ENCODE measurements at places on chromosomes 12 and 14.
A peak's percentile ranks its signal among the peaks of the same experiment; 100 is the strongest.

GRCh38 chr14:98118749-98119148 lies 1153.2 kb downstream of the BCL11B start:
- no peak for DNase-seq

DNA sequence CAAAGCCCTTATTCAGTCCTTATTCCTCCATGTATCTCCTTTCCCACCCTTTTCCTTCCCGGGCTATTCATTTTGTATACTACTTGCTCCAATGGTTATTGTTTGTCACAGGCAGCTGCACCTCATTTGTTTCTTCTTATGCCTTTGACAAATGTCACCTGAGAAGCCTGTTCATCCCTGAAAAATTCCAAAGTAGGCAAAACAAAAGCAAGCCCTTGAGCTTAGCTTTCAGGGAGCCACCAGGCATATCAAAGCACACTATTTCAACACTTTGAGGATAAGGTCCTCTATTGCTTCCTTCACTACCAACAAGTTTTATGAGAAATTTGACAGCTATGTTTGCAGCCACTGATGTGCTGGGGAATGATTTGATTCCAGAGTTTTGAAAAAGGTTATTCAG lies 738.7 kb upstream of the LMO3 start:
- DNase-seq: no peak

DNA sequence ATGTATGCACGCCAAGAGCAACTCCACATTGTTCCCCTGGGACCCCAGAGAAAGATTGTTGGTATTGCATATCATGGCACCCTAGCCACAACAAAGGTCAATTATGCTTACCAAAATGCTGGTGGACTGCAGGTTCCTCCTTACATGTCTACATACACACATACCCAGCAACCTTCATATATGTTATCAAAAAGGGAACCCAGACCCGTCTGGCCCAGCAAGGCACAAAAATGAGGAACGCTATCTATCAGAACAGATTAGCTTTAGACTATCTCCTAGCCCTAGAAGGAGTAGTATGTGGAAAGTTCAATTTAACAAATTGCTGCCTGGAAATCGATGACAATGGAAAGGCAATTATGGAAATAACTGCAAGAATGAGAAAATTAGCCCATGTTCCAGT lies 61.5 kb downstream of the DHRS2 start:
- no peak for DNase-seq

DNA sequence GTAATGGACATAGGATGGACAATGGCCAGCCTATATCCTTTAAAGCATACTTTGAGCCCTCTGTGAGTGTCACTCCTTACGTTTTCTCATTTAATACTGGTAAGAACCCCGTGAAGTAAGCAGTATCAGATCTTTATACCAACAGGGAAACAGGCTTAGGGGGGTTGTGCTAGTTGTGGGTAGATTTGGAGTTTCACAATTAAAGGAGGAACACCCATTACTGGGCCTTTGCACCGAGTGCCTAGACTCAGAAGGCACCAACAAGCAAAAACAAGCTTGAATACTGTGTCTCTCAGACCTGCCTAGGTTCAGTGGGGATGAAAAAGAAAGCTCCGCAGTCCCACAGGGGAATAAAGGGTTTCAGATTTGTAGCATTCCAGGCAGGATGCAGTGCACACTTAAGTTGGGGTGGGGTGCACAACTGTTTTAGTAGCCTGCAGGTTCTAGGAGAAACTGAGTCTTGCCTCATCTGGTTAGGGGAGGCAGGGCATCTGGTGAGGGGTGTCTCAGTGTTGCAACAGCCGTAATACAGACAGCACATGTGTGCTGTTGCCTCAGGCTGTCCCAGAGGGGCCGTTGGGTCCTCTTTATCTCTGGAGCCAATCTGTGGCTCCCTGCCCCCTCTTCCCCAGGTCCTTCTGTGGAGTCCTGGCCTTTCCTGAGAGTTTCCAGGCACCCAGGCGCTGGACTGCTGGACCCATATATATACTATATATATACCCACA lies 51.2 kb downstream of the IRAK3 start:
- DNase-seq: no peak

DNA sequence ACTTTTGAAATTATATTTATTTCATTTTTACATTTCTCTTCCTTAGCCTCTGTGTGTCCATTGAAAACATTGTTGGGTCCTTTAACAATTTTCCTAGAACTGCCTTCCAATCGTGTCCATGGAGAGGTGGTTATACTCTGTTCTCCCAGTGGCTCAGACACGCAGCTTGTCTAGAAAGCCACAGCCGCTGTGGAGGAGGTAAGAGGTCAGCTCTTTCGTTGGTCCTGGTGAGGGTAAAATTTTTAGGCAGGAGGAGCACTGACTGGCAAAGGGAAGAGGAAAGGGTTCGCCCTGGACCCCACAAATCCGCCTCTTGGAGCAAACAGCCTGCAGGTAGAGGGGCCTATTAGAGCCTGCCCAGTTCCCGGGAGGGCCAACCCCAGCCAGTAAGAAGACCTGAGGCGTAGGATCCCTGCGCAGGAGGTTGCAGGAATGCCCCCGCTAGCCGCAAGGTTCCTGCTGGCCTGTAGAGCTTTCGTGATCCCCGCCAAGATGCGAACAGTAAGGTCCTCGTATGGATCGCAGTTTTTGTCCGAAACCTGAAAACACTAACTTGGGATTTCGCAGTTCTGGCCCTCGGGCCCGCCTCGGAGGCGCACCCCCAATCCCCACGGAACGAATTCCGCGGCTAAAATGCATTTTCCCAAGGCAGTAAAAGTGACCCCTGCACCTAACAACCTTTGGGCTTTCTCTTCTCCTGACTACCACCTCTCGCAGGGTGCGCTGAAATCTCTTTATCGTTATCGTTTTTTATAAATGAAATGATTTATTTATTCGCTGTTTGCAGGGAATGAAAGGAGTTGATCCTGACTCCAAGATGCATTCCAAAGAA lies 7.5 kb upstream of the PAX9 start:
- DNase-seq: no peak

DNA sequence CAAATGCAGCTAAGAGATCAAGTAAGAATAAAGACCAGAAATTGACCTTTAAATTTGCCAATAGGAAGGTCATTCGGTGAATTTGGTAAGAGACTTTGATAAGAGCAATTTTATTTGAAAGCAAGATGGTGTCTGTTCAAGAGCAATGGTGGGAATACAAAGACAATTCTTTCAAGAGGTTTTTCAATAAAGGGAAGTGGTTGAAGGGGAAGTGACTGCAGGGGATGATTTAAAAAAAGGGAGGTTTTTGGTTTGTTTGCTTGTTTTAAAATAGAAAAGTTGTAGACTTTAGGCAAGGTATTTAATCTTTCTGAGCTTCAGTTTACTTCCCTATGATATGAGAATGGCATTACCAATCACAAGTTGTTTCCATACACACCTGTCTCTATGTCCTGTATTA lies 4.3 kb upstream of the APPL2 start:
- no peak for DNase-seq

- DNase-seq: peak; percentile 69
Measured at GRCh38 chr12:32139064-32139421, 32.4 kb downstream of the BICD1 start.

- peak; percentile 85 for DNase-seq
Measured at GRCh38 chr12:168763-169525, 45.0 kb downstream of the SLC6A12 start.

DNA sequence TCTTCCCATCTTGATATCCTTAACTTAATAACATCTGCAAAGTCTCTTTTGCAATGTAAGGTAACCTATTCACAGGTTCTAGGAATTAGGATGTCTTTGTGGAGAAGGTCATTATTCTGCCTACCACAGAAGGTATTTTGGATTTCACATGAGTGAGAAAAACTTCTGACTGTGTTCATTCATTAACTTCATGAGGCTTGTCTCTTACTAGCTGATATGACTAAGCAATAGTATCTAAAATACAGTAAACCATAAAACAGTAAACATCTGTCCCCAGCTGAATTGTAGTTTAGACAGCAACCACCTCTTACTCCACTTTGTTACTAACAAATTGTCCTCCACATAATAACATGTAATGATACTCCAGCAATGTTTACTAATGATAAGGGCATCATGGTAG lies 198.1 kb downstream of the SEC23A start:
- DNase-seq: no peak

DNA sequence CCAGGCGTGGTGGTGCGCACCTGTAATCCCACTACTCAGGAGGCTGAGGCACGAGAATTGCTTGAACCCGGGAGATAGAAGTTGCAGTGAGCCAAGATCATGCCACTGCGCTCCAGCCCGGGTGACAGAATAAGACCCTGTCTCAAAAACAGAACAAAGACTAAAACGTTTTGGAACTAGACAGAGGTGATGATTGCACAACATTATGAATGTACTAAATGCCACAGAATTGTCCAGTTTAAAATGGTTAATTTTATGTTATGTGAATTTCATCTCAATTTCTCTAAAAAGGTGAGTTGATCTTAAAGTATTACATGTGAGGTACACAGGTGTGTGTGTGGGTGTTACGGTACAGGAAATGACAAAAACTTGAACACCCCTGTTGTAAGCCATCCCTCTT lies 16.5 kb downstream of the P2RX4 start:
- no peak for DNase-seq

All from amniotic epithelial cell (primary cell).